ENCODE measurements at places on chromosomes 13 and 19.

- DNase-seq = no peak
Measured at GRCh38 chr19:14555918-14556661, 15.8 kb downstream of the NDUFB7 start.

GRCh38 chr19:14102102-14102696 lies 11.6 kb upstream of the SAMD1 start:
- DNase-seq = no peak

DNA sequence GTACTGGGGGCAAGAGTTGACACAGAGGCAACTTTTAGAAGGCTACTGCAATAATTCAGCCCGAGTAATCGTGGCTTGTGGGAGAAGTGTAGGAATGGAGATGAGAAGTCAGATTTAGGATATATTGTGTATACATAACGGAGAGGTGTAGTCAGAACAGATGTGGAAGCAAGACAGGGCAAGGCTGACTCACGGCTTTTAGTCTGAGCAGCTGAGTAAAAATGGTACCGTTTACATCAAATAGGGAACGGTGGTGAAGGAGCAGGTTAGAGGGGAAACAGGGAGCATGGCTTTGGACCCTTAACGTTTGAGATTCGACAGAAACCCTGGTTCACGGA lies 796 bp upstream of the LSM14A start:
- no peak for DNase-seq

DNA sequence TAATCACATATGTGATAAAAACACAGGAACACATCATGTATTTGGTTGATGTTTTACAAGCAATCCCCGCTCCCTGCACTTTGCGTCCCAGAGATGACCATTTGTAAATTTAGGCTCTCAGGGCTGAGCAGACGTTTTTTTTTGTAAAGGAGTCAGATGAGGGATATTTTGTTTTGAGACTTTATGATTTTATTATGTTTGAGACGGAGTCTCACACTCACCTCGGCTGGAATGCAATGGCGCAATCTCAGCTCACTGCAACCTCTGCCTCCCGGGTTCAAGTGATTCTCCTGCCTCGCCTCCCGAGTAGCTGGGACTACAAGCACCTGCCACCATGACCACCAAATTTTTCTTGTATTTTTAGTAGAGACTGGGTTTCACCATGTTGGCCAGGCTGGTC lies 1.4 kb downstream of the TLE6 start:
- DNase-seq = no peak

GRCh38 chr19:1822210-1822609 lies 10.1 kb upstream of the ATP8B3 start:
- DNase-seq = no peak

- DNase-seq = no peak
Measured at GRCh38 chr13:99231721-99232120, 26.5 kb downstream of the GPR18 start.

DNA sequence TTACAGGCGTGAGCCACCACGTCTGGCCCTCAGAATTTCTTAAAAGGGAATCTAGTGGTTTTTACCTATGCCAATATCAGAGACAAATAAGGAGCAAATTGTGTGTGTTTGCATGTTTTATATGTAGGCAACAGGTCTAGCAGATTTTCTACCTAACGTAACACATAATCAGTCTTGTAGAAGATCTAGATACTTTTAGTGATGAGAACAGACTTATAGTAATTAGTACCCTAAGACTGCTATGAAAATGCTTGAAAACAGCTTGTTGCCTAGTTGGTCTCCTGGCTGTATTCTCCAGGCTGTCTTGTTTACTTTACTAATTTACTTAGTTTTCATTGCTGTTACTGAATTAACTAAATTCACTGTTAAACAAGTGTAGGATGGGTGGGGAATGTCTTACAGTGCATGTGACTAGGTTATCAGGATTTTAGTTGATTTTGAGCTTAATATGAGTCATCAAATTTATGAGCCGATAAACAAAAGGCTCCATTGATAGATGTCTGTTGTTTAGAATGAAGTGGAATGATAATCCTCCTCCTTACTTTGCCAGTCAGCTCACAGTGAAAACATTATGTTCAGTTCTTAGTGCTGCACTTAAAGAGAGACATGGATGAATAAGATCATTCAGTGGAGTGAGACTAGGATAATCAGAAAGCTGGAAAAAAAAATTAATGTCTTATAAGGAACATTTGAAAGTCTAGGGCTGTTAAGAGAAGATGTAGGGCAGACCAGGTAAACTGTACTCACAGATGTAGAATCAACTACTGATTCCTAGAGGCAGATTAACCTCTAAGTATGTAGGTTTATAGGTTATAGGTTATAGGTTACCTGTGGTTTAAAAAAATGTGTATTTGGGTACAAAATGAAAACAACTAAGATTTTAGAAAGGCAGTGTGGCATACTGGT lies 22.4 kb downstream of the GTF2F2 start:
- no peak for DNase-seq

DNA sequence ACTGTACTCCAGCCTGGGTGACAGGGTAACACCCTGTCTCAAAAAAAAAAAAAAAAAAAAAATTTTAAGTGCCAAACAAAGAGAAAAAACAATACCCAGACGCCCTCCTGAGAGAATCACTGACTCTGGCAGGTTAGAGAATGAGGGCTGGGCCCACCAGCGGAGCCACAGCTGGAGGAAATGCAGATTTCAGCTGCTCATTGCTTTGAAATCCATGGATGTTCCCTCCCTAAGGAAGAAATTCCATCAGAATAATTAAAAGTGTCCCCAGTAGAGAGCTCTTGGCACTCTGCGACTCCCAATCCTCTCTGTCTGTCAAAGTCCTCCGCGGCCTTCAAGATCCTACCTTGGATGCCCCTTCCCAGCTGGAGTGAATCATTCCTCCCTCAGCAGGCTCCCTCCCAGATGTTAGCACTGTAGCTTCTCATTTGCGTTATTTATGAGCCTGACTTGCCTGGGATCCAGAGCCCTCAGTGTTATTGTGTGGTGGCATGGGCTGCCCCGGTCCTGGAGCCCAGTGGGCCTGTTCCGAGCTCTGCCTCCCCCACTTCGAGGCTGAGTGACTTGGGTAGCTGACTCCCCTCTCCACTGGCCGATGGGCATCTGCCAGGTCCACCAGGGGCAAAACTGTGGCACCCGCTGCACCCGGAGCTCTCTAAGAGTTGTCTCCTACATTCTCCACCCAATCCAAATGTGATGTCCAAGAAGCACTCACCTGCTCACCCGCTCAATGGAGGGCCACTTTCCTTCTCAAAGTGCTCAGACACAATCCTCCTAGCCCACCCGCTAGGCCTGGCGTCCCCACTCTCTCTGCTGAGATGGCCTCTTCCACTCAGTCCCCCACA lies 47.0 kb downstream of the SERP2 start:
- DNase-seq = no peak

GRCh38 chr13:48318821-48319511 lies 15.4 kb downstream of the RB1 start:
- peak; percentile 11 for DNase-seq

- no peak for DNase-seq
Measured at GRCh38 chr19:11581740-11582139, 4.3 kb upstream of the ACP5 start.

- peak; percentile 77 for DNase-seq
Measured at GRCh38 chr13:44903574-44903985, 85.7 kb downstream of the NUFIP1 start.

Measured in mucosa of gallbladder (tissue), 1 donor.